ENCODE measurements at places on chromosomes 16 and 17. TPM values are rescaled to one million over a fixed set of nuclear protein-coding genes. Genes with fewer than 3 reads are reported as not detected.

DNA sequence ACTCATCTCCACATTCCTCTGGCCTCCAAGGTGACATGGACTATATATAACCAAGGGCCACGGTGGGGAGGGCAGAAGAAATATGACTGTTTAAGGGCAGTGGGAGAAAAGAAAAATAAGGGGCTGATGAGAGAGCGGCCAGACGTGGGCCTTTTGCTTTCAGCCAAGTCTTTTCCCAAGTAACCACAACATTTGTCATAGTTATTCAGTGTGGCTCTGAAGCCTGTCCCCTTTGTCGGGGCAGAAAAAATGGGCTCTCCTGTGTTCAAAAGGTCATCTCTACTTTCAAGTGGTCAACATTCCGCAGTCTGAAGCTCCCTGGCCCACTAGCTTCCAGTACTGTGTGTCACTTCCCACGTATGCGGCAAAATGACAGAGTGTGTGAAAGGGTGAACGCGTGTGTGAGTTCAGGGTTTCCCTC lies 245.4 kb downstream of the NTN1 start:
- no peak for DNase-seq

The CIBAR2 gene
- total RNA-seq = not detected

GRCh38 chr17:15194859-15195277 lies 70.3 kb downstream of the PMP22 start:
- no peak for DNase-seq

The CD300H gene
- not detected for total RNA-seq

The PIRT gene
- 10.3 TPM for total RNA-seq
